ENCODE measurements at places on chromosomes 13 and 19. TPM values are rescaled to one million over a fixed set of nuclear protein-coding genes. Genes with fewer than 3 reads are reported as not detected.

DNA sequence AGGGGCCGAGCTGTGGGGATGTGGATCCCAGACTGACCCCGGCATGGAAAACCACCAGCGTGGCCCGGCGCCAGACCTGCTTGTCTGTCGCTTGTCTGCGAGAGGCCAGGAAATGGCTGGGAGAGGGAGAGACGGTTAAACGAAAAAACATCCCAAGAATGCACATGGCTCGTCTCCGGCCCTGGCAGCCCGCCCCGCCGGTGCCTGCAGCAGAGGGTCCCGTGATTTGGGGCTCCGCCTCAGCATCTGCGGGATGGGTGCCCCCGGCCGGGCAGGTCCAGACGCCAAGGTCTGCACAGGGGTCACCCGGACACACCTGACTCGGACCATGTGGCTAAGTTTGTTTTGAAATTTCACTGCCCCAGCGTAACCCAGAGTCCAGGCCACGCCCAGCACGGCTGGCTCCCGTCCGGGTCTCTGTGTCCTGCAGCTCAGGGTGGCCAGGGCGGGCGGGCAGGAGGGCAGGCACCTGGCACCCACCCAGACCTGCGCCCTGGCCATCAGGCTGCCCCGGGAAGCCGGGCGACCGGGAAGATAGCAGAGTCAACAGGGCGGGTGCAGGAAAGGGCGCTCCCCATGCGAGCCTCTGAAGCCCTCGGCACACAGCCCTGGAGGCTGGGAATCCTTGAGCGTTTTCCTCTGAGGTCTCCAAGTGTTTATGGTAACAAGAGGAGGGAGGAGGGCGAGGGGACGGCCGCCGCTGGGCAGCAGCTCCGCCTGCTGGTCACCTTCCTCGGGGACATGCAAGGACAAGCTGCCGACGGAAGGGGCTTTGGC, 103.2 kb downstream of the GADD45B start:
- peak; percentile 93 for DNase-seq

TMPRSS9 gene
- not detected for total RNA-seq

MAB21L1 gene
- total RNA-seq = 3.7 TPM

GRCh38 chr19:13530720-13531119, 24.4 kb upstream of the CACNA1A start:
- DNase-seq = no peak

GRCh38 chr19:49570997-49571676, 9.2 kb downstream of the NOSIP start:
- no peak for DNase-seq

KRTDAP gene
- not detected for total RNA-seq

GRCh38 chr19:57317503-57317902, 2.8 kb upstream of the ZNF543 start:
- DNase-seq = no peak

- peak; percentile 59 for DNase-seq
Observed at GRCh38 chr13:40986101-40986856, 32.8 kb downstream of the ELF1 start.

GRCh38 chr19:16915135-16915534, 26.3 kb downstream of the F2RL3 start:
- no peak for DNase-seq

DNA sequence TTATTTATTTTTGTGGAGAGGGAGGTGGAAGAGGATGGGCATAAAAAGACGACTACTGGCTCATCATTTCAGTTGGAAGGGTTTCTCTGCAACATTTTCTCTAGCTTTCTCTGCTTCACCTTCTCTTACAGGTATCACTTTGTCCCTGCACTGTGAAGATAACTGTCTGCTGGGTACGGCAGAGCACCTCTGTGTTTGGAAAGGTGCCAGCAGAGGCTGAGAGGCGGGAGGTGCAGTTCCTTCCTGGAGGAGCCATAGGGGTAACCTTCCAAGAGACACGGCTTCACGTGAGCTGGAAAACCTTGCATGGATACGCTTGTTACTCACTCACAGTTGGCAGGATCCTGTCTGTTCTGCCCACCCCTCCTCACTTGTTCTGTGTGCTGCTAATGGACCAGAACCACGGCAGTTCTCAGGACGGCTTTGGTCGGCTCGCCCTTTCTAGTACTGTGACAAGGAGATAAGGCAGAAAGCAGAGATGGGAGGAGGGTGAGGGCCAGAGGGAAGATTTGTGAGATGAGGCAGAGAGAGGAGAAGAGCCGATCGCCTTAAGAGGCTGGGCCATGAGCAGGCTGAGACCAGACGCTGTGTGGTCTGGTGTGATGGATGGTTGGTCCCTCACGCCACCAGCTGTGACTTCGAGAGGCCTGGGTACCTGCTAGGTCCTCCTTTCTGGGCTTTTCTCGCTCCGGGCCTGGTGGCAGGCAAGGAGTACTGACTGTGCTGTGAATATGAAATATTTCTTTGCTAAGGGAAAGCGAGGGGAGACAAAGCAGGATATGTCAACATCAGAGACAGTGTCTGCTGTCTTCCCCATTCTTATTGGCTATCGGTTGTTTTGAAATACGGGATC, 66.8 kb downstream of the MRPL57 start:
- DNase-seq = no peak

ZNF90 gene
- total RNA-seq = 1.4 TPM

DNA sequence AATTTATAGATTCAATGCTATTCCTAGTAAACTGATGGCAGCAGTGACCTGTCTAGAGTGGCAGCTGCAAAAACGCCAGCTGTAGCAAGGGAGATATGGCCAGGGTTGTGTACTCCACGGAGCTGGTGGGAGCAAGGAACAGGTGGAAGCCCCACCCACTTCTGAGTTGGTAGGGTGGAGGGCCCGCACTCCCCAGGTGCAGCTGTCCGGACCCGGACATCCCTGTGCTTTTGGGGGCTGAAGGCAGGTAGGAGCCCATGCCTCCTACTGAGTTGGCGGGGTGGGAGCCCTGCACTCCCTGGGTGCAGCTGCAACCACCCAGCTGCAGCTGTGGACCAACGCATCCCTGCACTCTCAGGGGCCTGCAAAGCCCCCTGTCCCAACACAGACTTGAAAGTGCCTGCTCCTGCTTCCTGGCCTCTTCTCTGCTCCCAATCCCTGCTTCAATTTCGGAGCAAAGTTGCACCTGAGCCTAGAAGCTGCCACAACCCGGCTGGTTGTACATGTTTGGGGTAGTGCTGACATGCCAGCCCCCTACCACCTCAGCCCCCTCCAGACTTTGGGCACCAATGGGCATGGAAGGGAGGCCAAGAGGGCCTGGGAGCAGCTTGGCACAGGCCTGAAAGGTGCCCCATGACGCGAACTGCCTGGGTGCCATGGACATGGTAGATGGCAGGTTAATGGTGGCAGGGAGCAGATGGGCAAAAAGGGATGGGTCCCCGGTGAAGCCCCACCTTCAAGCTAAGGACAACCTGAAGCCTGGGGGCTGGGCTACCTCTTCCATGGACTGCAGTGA, 19.8 kb downstream of the UGGT2 start:
- DNase-seq = no peak

DNA sequence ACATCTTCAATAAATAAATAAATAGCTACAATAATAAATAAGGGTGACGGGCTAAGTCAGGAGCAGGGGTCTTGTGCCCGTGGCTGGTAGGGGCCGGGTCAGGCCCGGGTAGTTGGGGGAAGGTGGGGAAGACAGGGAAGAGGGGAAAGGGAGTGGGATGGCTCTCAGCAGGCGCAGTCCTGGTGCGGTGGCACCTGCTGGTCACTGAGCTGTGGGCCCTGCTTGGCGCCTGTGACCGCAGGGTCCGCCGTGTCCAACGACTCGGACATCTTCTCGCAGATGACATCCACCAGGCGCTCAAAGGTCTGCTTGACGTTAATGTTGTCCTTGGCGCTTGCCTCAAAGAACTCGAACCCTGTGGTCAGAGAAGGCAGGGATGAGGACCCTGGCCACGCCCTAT, 4.3 kb downstream of the MPV17L2 start:
- no peak for DNase-seq

DHX34 gene
- 11.6 TPM for total RNA-seq

- DNase-seq = no peak
Observed at GRCh38 chr13:33815011-33815550, 2.9 kb upstream of the RFC3 start.

ZNF20 gene
- total RNA-seq = 4.8 TPM

- peak; percentile 15 for DNase-seq
Observed at GRCh38 chr19:49809160-49809940, 3.7 kb downstream of the FUZ start.

DNA sequence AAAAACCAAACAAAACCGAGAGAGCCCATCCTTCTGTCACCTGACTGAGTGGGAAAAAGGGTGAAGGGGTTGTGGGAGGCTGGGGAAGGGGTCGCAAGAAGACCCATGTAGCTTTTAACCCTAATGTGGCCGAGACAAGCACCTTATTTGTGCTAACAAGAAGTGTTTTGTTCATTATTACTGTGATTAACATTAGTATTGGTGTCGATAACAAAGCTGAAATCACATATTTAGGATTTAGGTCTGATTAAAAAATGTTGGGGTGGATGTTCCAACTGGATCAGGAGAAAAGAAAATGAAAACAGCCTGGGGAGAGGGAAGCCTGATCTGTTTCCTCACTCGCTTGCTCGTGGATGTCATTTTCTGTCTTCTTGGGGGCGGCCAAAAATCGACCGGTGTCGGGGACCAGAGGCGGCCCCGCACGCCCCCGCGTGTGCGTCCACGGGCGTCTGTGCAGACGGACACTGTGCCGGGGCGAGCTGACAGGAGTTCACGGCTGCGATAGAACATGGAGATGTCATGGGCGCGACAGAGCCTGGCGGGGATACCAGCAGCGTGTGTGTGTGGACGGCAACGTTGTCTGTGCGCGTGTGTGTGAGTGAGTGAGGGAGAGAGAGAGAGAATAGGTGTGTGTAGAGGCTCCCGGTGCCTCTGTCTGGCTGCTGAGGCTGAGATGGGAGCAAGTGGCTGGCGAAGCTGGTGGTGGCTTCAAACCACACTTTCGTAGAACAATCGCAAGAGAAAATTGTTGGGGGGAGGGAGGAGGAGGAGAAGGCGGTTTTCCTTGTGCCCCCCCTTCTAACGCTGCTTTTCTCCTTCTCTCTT, 29.1 kb downstream of the NFIX start:
- peak; percentile 50 for DNase-seq

CEACAM7 gene
- not detected for total RNA-seq

- no peak for DNase-seq
Observed at GRCh38 chr13:70339738-70340137, 231.5 kb upstream of the KLHL1 start.

DNA sequence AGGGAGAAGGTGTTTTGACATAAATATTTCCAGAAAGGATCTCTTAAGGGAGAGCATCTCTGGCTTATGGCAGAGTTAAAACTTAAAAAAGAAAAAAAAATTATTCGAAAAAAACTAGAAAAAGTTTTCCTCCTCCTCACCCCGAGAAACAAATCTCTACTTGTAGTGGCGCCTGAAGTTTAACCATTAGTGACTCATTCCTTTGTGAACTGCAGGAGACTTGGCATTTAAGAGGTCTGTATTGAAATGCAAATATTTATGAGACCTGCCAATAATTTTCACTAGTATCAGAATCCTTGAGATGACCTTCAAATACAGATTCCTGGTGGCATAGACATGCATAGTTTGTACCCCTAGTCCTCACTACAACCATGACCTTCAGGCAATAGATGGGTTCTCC, 64.9 kb upstream of the MED4 start:
- DNase-seq = no peak

GRCh38 chr13:71613066-71613745, 253.8 kb downstream of the DACH1 start:
- no peak for DNase-seq

- DNase-seq = no peak
Observed at GRCh38 chr19:37966211-37966661, 59.2 kb downstream of the SIPA1L3 start.

GRCh38 chr19:1181606-1182005, 7.5 kb upstream of the SBNO2 start:
- no peak for DNase-seq

DNA sequence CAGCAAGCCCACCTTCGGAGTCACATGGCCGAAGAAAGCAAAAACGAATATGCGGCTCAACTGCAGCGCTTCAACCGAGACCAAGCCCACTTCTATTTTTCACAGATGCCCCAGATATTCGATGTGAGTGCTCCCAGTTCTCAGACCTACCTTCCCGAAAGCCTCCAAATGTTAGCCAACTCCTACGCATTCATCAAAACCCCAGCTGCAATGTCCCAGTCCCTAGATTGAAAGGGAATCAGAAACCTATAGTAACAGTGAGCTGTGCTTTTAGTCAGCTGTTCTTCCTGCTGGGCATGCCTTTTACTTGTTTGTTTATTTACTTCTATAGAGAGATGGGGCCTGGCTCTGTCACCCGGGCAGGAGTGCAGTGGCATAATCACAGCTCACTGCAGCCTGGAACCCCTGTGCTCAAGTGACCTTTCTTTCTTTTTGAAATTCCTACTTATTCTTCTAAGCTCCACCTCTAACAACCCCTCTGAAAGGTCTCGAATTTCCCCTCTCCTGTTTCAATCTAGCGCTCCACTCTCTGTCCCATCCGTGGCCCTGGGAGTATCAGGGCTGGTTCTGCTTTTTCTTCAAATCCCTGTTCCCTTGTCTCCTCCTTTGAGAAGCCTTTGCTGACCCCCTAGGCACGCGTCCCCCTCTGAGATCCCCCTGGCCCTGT, 4.4 kb downstream of the TRIP10 start:
- DNase-seq = no peak

DNAJC3 gene
- 64.1 TPM for total RNA-seq

GRCh38 chr19:7468840-7469239, 20.0 kb downstream of the PEX11G start:
- no peak for DNase-seq

- DNase-seq = peak; percentile 80
Observed at GRCh38 chr13:77800219-77800618, 102.7 kb downstream of the SLAIN1 start.

ZNF829 gene
- 5.2 TPM for total RNA-seq

DNA sequence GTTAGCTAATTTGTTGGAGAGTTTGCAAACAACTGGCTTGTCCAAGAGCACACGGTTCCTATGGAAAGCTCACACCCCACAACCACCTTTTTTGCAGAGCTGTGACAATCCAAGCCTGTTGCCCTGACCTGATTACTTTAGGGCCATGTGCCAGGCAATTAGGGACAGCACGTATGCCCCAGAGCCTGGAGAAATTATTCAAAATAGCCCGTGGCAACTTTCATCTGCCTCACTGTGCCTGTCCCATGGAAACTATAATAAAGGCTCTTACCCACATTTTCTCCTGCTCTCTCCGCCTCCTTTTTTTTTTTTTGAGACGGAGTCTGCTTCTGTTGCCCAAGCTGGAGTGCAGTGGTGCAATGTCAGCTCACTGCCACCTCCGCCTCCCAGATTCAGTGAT, 18.6 kb upstream of the FBN3 start:
- no peak for DNase-seq

GRCh38 chr13:25117312-25117711, 21.4 kb downstream of the PABPC3 start:
- no peak for DNase-seq

DNA sequence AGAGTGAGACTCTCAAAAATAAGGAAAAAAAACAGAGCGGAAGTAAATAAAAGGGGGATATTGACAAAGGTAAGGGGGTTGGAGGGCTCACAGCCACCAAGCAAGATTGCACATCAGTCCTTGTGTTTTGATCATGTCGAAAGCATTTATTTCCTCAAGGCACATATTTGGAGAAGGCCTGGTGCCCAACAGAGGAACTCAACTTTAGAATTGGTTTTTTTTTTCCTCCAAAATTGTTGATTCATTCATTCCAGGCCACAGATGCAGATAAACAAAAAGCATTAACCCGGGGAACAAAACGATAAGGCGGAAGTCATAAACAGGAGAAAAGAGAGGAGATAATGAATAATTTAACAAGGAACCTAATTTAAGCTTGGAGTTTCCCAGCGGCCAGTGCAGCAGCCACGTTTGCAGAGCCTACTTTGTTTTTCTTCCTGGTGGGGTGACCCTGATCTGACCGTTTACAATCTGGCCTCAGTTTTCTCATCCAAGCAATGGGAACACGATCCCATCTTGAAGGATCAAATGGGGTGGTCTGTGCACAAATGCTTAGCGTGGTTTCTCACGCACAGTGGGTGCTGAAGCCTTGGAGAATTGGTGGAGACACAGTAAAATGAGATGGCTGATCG, 2.1 kb upstream of the PTPRS start:
- DNase-seq = no peak
